HS-5 (cell line): ENCODE measurements at places on chromosomes 1 and 21.

DNA sequence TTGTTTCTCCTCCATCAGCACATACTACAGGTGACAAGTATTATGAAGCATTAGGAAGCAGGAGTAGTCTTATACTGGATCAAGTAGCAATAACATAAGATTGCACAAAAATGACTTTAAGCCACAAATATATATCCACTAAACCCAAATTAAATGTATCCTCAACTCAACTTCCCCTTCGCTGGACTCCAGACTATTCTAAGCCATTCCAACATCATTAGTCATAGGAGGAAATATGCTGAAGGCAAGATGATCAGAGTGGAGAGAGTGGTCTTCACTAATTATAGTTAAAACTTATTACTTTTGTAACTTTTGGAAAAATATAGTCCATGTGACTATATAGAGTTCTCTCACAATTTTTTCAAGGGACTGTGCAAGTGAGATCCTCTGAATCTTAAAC lies 390.7 kb upstream of the ZP4 start:
- DNase-seq, result no peak

- DNase-seq, result no peak
These were observed 6.3 kb upstream of the ZSCAN20 start for GRCh38 chr1:33466159-33466558.

DNA sequence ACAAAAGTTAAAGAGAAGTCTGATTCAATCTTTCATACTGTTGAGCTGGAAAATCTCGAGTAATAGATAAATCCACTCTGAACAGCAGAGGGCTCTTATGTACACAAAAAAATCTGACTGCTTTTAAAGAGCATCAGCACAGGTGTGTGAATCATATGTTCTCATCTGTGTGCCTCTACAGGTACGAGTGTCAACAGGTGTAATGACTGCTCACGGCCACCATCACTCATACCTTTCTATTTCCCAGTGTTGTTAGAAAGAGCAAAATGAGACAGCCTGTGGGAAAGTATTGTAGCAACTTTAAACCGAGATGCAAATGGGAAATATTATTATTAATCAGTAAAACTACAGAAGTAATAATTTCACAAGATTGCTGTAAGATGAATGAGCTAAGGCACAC lies 49.0 kb upstream of the SCAF4 start:
- no peak for DNase-seq

DNA sequence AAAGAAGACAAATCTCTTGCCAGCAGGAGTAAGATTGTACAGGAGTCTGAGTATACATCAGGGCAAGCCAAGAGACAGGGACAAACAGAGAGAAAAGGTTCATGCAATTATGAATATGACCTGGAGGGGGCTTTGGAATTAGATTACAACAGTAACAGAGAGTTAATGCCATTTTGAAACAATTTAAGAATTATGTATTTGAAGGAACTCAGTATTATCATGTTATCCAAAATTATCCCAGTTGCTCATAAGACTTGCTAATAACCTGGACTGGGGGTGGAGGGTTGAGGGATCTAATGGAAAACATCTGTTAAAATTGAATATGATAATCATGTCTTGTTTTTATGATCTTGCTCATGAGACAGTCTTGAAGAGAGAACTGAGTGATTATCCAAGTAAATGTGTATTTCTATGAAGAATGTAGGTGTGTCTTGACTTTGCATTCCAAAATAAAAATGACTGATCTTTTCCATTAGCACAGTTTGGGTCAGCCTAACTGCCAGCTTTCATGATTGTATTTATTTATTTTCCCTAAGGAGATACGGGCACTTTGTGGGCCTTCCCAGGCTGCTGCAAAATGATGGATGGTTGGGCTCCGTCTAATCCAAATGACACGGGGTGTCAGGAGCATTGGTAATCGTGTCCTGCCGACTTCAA lies 117.7 kb downstream of the ERG start:
- DNase-seq, result no peak

- DNase-seq, result no peak
These were observed 63.4 kb upstream of the NEK2 start for GRCh38 chr1:211738691-211739301.

GRCh38 chr21:32083197-32083596 lies 195.7 kb downstream of the MIS18A start:
- peak; percentile 33 for DNase-seq
